ENCODE measurements at places on chromosomes 6 and 20.

GRCh38 chr6:35569011-35569461, 56.3 kb upstream of the TULP1 start:
- DNase-seq, result no peak

GRCh38 chr6:103538381-103538780, 1321.3 kb downstream of the HACE1 start:
- DNase-seq, result no peak

DNA sequence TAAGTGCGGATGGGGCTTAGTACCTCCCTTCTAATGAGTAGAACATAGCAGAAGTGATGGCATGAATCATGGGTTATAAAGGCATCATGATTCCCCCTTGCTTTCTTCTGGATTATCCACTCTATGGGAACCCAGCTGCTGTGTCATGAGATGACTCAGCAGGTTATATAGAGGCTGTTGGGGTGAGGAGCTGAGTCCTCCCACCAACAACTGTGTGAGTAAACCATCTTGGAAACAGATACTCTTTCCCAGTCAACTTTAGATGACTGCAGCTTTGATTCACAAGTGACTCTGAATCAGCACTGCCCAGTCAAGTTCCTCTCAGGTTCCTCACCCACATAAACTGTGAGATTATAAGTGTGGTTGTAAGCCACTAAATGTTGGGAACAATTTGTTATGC, 46.3 kb downstream of the FAM83B start:
- no peak for DNase-seq

GRCh38 chr6:77124604-77125003, 338.7 kb downstream of the HTR1B start:
- DNase-seq, result no peak

DNA sequence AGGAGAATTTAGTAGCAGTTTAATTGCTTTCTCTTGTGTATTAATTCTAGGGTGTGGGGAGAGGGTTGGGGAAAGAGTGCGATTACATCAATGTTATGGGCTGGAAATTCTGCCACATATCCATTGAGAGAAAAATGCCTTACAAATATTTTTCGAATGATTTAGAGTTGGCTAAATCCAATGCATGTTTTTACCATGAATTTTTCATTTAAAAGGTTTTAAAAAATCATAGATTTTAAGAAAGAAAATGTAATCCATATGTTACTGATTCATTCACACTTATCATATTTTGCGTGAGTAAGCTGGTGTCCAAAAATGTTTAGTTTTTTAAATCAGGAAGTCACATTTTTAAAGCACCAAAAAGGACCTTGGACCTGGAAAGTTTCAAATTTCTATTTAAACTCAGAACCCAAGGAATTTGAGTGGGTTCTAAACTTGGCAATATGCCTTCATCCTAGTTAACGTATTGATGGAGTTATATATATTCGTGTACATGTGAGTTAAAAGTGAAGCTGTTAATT, 627.4 kb upstream of the CITED2 start:
- DNase-seq, result no peak

DNA sequence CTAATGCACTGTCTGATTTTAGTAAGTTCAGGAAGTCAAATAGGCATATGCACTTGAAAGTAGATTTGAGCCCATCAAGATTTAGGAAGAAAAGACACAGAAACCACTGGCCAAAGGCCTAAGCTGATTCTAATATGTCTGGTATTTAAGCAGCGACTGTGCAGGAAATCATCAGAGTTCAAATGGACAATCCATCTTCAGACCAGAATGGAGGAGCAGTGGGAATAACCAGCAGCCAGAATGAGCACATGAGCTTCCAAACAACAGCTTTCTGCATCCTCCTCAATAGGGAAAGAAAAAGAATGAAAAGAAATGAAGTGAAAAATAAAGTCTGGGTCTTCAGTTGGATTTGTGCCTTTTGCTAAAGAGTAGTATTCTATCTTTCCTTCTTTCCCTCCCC, 50.6 kb downstream of the SOD2 start:
- no peak for DNase-seq

- no peak for DNase-seq
Observed at GRCh38 chr6:116029535-116029934, 31.2 kb downstream of the FRK start.

- DNase-seq, result peak; percentile 33
Observed at GRCh38 chr6:63598049-63599036, 26.1 kb downstream of the LOC128125822 start.

GRCh38 chr20:40915756-40916155, 112.9 kb upstream of the TOP1 start:
- no peak for DNase-seq

DNA sequence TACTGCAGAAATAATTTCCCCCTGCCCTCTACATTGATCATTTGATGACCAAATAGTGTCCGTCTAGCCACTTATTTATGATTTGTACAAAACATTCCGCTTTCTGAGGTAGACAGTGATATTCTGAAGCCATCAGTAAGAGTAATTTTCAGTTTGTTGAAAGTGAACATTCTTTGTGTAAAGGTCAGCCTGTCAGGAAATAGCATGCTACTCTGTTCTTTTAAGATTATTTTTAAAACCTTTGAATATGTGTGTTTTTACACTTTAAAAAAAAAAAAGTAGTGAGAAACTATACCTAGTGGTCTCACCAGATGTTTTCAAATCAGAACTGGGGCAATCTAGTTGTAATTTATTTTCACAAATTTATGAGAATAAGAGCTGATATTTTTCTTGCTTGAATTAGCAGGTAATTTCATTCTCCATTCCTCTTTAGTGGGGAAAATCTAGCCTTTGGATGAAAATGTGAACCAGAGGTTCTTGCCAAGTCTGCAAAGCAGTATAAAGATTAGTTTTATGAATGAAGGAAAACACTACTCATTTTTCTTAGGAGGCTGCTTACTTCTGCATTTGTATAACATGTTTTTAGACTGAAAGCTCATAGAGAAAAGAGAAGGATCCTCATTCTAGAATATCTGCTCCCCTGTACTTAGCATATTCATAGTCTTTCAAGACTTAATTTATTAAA, 12.1 kb upstream of the REV3L start:
- no peak for DNase-seq

DNA sequence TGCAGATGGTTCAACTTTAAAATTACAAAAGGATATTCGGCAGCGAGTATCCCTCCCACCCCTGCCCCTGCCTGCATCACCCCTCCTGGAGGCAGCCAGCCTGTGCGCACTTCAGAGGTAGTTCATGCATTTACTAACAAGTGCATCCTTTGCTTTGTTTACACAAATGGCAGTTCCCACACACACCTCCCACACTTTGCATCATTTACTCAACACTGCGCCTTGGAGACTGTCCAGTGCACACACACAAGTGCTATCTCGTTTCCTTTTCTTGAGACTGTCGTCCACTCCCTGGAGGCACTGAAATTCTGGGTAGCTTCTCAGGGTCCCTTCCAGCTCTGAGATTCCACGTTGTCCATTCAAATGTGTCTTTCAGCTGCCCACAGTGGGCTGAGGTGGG, 53.1 kb upstream of the VSX1 start:
- no peak for DNase-seq

DNA sequence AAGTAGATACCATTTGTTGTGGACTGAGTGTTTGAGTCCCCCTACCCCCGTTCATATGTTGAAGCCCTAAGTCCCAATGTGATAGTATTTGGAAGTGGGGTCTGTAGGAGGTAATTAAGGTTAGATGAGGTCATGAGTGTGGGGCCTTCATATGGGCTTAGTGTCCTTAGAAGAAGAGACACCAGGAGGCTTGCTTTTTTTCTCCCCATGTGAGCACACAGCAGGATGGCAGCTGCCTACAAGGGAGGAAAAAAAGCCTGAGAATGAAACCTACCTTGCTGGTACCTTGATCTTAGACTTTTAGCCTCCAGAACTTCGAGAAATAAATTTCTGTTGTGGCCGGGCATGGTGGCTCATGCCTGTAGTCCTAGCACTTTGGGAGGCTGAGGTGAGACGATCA, 67.9 kb upstream of the TULP4 start:
- DNase-seq, result no peak

DNA sequence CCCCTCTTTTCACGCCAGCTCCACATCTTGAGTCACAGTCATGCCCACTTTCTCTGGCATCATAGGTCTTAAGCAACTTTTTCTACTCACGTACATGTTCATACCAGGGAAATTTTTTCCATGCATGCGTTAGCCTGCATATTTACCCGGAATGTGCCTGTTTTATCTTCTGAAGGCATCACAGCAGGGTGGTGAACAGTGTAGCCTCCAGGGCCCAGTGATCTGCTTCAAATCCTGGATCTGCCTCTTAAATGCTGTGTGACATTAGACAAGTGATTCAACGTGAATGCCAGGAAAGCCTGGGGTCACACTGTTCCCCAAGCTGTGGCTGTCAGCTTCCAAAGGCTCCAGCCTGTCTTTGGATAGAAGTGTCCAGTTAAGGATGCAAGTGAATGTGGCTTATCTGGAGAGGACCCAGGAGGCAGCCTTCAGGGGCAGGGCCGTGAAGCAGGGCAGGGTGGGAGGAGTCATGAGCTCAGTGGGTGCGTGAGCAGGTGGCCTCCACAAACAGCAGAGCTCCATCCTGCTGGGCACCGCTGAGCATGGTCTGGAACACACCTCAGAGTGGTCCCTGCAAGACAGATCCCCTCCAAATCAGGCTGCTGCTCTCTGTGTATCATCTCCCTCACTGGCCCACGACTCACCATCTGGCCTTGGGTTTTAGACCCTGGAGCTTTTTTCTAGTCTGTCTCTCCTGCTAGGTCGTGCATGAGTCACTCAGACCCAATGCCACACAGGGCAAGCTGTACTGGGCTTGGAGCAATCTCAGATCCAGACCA, 30.4 kb upstream of the CD93 start:
- no peak for DNase-seq

GRCh38 chr20:9401371-9401770, 113.0 kb upstream of the LAMP5 start:
- DNase-seq, result no peak

GRCh38 chr6:161318456-161318855, 44.6 kb upstream of the AGPAT4 start:
- no peak for DNase-seq

GRCh38 chr20:12269579-12269978, 351.9 kb downstream of the BTBD3 start:
- DNase-seq, result no peak

DNA sequence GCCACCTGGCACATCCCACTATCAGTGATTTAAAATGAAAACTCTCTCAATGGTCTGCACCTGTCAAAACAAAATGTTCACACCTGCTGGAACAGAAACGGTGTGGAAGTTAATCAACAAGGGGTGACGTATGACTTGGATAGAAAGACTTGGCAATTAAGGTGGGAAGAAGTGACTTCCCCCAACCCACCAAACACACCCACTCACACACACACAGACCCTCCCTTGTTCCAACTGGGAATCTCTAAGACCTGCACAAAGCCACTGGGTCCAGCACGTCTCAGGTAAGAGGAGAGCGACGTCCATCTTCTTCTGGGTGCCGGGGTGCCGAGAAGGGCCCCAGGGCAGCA, 25.1 kb upstream of the TCFL5 start:
- DNase-seq, result no peak

GRCh38 chr6:22878706-22879105, 309.3 kb downstream of the HDGFL1 start:
- DNase-seq, result no peak

GRCh38 chr6:120348926-120349325, 985.4 kb downstream of the TBC1D32 start:
- no peak for DNase-seq

DNA sequence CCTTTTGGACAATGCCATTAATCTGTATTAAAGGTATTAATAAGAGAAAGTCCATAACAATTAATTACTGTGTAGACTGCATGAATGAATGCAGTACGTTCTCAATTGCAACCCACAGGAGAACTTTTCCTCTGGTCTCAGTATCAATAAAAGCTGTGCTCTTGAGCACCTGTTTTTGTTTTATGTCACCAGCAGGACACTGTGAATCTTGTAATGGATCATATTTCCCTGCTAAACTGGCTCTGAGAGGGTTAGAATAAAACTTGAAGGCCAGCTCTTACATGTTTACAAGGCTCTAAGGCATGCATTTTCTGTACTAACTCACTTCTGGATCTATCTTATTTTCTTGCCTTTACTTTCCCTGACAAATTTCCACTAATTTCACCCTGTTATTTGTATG, 214.3 kb upstream of the PLN start:
- no peak for DNase-seq

- peak; percentile 42 for DNase-seq
Observed at GRCh38 chr6:83270971-83271719, 78.0 kb downstream of the RWDD2A start.

GRCh38 chr6:3585320-3585935, 128.6 kb upstream of the SLC22A23 start:
- no peak for DNase-seq

DNA sequence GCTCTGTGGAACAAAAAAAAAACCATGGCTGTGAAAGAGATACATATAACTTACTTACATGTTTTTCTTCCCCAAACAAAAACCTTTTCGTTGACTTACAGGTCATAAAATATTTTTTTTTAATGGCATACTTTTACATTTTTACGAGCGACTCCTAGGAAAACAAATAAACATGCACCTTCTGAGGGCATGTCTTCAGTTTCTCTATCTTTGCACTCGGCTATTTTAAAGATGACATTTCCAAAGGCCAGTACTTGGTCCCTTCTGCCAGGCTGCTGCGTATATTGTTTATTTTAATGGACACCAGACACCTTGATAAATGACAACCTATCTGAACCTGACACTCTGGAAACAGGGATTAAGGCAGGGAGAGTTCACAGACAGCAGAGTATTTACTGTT, 49.4 kb downstream of the PIGU start:
- DNase-seq, result no peak

- peak; percentile 10 for DNase-seq
Observed at GRCh38 chr20:33262658-33263065, 20.4 kb upstream of the BPIFB1 start.

- DNase-seq, result no peak
Observed at GRCh38 chr20:39553120-39553519, 591.0 kb downstream of the DHX35 start.

GRCh38 chr6:16251706-16252105, 13.3 kb downstream of the GMPR start:
- DNase-seq, result no peak

DNA sequence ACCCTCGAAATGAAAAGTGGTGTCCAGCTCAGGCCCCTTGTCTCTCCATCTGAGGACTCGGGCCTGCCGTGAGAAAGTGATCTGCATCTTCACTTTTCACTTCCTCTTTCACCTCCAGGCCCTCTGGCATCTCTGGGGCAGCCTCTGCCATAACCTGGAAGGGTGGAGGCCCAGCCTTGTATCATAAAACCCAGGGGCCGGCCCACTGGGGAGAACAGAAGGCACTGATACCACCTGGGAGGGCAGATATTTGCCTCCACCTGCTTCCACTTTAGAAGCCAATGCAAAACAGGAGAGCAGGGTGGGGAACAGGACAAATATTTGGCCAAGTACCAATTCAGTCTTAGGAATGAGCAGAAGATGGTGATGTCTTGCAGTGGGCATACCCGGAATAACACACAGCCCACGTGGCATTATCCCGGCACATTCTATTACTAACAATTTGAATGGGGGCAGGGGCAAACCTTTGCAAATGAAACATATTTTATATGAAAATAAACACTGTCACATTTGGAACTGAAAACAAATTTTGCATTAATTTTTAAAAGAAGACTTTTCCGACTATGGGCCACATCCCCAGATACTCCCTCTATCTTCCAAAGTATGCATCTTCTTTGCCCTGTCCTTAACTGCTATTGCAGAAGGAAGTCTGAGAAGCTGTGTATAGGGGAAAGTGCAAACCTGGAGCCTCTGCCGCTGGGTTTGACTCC, 69.2 kb upstream of the TBC1D7 start:
- DNase-seq, result no peak

- DNase-seq, result no peak
Observed at GRCh38 chr6:75210885-75211739, 5.3 kb upstream of the COL12A1 start.

GRCh38 chr6:46251583-46252339, 81.0 kb upstream of the ENPP5 start:
- DNase-seq, result no peak
